ENCODE measurements at places on chromosomes 5 and 9.

GRCh38 chr5:169070413-169070812 is 230.5 kb downstream of the SLIT3 start:
- no peak for DNase-seq

- DNase-seq = no peak
These were observed 4.6 kb downstream of the ARAP3 start for GRCh38 chr5:141677415-141677814.

DNA sequence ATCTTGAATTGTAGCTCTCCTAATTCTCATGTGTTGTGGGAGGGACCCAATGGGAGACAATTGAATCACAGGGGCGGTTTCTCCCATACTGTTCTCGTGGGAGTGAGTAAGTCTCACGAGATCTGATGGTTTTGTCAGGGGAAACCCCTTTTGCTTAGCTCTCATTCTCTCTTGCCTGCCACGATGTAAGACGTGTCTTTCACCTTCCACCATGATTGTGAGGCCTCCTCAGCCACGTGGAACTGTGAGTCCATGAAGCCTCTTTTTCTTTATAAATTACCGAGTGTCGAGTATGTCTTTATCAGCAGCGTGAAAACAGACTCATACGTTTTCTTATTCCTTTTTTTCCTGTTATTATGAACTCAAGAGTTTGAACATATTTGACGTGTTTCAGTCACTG is 39.1 kb downstream of the RETREG1 start:
- no peak for DNase-seq

DNA sequence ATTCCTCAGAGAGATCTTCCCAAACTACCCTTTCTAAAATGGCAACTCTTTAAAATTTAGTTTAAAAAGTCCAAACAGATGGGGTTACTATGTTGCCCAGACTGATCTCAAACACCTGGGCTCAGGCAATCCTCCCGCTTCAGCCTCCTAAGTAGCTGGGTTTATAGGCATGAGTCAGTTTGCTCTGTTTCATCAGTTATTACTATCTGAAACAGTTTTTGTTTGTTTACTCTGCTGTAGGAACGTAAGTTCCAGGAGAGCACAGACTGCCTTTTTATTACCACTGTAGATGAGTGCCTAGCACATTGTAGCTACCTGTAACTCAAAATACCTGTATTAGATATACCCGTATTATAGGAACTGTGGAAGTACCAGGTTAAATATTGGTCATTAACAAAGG is 89.4 kb downstream of the UHRF2 start:
- no peak for DNase-seq

DNA sequence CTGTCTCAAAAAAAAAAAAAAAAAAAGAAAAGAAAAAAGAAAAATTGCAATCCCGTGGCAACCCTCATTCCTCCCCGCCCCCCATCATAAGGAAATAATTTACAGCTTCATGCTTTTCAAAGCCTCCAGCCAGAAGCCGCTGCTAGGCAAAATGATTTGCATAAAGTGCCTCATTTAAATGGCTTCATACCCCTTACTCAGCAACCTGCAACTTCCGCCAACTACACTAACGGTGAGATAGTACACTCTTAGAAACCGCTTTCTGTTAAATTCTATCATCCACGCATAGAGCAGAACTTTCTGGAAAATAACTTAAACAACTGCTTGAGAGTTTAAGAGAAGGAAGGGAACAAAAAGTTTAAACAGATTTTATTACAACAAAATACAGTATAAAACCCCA is 17.8 kb downstream of the SERINC5 start:
- no peak for DNase-seq

- no peak for DNase-seq
These were observed 549.3 kb downstream of the RAB3C start for GRCh38 chr5:59132131-59132530.

DNA sequence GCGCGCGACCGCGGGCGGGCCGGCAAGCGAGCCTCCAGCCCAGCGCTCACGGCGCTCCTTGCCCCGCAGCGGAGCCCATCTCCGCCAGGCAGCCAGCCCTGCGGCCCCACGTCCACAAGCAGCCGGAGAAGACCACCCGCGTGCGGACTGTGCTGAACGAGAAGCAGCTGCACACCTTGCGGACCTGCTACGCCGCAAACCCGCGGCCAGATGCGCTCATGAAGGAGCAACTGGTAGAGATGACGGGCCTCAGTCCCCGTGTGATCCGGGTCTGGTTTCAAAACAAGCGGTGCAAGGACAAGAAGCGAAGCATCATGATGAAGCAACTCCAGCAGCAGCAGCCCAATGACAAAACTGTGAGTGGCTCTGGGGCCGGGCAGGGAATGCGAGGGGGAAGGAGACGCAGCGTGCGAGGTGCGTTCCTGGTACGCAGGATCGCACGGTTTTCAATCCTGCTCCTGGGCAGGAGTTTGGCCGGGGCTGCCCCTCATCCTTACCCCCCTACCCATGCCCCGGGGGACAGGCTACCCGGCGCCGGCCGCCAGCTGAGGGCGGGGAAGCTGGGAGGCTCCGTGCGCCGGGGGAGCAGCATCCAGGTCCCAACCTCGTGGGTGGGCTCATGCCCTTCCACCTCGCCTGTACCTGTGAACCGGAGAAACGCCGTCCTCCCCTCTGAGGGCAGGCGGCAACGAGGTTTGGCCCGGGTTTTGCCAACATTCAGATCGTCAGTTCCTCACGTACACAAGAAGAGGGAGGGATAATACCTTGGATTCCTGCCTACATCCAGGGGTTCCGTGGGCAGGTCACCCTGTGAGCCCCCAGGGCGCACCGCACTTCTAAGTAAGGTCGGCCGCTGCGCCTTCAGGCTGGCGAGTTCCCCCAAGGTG is 6.6 kb downstream of the ISL1 start:
- DNase-seq = no peak

DNA sequence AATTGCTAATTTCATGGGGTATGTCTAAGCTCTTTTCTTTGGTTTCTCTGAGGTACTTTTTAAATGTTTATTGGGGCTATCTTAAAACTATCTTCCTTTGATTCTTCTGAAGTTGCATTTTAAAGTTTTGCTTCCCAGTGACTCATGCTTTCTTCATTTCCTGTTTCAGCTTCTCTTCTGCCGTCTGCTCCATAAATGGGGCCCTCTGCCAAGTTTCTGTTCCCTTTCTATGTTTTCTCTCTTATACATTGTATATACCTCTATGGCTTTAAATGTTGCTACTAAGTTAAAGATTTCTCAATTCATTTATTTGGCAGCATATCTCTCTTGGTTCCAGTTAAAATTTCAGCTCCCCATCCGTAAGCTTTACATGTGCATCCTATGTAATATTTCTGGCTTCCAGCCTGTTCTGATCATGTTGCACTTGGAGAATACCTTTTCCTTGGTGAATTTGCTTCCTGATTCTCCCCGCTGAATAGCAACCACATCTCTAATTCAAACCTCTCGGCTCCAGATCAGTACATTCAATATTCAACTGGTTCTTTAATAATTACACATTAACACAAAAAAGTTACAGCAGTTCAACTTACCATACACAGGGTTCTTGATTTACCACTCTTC is 125.3 kb downstream of the ST8SIA4 start:
- DNase-seq = no peak

DNA sequence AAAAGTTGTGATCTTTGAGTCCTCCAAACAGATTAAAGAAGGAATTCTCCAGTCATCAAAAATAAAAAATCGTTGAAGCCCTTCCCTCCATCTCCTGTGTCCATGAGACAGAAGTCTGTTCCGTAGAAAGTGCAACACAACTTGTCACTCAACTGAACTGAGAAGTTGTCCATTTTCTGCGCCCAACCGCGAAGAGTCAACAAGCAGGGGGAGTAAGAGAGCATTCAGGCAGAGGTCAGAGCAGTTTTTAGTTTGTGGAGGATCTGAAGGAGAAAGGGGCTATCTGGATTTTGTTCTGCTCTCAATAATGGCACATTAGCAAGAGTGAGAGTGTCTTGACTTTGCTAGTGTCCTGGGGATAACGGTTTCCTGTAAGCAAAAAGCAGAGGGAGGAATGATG is 303.9 kb downstream of the ICE1 start:
- DNase-seq = no peak

GRCh38 chr5:107889387-107889786 is 218.7 kb upstream of the EFNA5 start:
- no peak for DNase-seq

GRCh38 chr9:129221233-129221632 is 43.2 kb upstream of the IER5L start:
- DNase-seq = no peak

DNA sequence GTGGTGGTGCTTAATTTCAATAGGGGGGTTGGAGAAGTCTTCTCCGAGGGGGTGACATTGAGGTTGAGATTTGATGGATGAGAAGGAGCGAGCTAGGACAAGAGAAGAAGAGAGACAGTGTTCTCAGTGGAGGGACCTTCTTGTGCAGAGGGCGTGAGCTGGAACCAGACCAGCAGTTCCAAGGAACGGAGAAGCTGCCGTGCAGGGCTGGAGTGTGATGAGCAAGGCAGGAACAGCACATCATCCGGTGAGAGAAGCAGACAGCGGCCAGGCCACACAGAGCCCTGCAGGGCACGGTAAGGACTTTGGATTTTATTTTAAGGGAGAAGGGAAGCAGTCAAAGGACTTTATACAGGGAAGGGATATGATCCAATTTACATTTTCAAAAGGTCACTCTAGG is 206.9 kb downstream of the MELK start:
- no peak for DNase-seq

- no peak for DNase-seq
These were observed 24.8 kb downstream of the SARDH start for GRCh38 chr9:133713150-133713959.

DNA sequence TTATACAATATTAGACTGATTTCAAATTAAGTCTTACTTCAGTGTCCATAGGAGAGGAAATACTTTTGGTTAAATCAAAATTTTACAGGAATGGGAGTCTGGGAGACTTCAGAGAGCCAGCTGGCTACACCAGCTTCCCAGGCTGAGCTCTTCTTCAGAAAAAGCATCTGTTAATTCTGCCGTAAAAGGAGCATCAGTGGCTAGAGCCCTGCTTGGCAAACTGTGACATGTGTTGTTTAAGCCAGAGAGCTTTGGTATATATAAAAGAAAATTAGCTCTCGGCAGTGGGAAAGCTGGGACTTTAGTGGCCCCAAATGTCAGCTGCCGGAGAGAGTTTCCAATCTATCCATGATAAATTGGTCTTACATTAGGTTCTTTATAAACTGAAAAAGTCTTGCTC is 378.8 kb upstream of the TUSC1 start:
- no peak for DNase-seq

DNA sequence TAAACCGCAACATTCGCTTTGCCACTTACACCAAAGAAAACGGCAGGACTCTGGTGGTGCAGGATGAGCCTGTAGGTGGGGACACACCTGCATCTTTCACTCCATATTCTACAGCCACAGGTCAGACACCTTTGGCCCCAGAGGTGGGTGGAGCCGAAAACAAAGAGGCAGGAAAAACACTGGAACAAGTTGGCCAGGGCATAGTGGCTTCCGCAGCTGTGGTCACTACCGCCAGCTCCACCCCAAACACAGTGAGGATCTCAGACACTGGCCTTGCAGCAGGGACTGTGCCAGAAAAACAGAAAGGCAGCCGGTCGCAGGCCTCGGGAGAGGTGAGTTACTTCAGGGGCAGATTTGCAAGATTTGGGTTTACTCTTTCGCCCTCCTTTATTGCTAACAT is 33.8 kb downstream of the KDM3B start:
- DNase-seq = no peak

DNA sequence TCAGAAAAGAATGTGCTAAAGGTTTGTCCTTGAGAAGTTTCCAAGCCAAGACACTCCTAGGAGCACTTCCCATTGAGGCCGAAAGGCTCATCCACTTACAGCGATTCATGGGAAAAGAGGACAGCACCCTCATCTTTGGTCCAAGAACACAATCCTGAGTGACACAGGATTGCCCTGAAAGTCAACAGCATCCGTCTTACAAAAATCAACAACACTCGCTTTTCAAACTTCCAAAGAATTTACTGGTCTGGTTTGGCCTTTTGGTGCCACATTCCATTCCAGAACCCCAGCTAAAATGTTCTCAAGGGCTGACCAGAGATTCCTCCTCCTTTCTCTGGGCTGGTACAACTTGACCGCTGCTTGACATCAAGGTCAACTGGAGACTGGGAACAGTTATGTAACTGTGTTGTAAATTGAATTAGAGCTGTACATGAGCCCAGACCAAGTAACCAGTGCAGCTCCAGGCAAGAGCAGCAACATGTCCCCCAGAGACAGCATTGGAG is 415.8 kb upstream of the PIK3R1 start:
- DNase-seq = no peak

GRCh38 chr5:33261305-33261704 is 179.5 kb upstream of the TARS1 start:
- no peak for DNase-seq

DNA sequence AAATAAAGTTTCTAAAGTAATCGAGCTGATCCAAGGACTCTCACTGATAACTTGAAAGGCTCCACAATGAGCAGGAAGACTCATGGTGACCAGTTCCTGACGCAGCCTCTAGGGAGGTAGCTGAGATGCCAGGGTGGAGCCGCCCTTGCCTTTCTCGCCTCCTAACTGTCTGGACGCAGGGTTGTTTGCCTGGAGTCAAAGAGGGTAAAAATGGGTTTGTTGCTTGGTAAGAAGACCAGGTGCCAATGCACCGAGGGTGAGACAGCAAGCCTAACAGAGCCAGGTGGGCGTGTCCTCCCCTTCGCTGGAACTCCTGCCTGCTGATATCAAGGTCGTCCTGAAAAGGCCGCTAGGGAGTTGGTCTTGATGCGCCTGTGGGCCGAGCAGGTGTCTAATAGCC is 48.6 kb upstream of the FCN1 start:
- DNase-seq = no peak

GRCh38 chr5:166497496-166498104 is 1793.8 kb upstream of the WWC1 start:
- no peak for DNase-seq

- DNase-seq = no peak
These were observed 273.2 kb upstream of the TARS1 start for GRCh38 chr5:33167541-33167940.

DNA sequence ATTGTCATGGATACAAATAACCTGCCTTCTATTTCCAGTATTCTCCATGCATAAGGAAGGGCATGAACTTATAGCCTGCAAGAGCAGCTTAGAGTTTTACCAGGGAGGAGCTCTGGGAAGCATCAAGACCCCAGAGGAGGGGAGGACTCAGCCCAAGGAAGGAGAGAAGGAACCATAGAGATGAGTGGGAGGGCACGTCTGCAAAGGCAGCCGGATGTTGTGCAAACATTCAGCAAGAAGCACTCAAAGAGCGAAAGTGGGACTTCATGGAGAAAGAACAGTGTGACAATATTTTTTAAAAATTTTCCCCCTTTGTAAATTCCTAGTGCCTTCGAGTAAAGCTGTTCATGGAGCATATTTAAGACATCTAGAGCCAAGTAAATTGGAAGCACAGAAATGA is 270.1 kb upstream of the PTGER4 start:
- no peak for DNase-seq

DNA sequence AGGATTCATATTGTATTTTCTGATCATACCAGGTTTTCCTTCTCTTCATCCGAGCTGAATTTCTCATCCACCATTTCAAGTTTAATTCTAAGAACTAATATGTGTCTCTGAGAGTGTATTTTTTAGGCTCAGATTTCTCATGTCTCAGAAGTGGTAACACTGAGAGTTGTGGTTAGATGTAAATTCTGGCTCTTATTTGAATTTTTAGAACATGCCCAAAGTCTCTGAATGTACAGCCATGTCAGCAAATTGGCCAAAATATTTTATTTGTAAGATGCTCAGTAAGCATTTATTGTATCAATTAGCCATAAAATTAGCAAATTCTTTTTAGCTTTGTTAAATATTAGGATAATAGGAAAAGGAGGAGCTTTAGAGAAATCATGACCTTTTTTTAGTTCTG is 16.6 kb downstream of the SV2C start:
- DNase-seq = no peak

GRCh38 chr5:7039074-7039473 is 325.8 kb downstream of the TENT4A start:
- no peak for DNase-seq
